Amniotic stem cell (primary cell): ENCODE measurements at places on chromosomes 4 and X.

- DNase-seq = no peak
These were observed 37.0 kb downstream of the HPGDS start for GRCh38 chr4:94305466-94306225.

GRCh38 chr4:104616401-104616820, 121.7 kb upstream of the CXXC4 start:
- no peak for DNase-seq

DNA sequence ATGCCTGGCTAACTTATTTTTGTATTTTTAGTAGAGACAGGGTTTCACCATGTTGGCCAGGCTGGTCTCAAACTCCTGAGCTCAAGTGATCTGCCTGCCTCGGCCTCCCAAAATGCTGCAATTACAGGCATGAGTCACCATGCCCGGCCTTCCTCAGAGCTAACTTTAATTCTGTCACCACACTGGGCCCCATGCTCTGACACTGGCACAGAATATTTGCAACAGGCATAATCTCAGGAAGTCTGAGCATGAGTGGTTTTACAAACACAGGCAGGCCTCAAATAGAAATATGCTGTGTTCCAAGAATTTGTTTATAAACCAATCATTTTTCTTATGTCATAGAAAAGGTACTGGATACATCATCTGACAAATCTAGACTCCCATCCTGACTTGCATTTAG, 32.7 kb upstream of the FAM9C start:
- no peak for DNase-seq

DNA sequence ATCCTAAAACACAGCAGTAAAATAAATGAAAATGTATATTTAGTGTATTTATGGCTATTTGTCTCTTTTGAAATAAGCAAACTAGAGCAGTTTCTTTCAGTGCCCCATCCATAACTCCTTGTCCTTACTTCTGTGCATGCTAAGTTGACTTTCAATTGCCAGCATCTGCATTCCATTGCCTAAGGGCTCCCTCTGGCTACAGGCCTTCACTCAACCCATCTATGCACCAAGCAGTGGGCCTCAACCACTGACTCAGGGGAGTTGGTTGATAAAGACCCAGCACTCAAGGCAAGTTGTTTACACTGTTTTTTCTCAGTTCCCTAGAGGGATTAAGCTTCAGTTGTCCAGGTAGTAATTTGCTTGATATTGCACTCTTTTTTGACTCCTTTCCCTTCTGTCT, 265.7 kb downstream of the IQCM start:
- DNase-seq = no peak

- DNase-seq = no peak
These were observed 6.1 kb upstream of the PDHA2 start for GRCh38 chr4:95833711-95834194.

- DNase-seq = no peak
These were observed 22.1 kb downstream of the SLIT2 start for GRCh38 chr4:20273793-20274192.

- DNase-seq = no peak
These were observed 7.4 kb downstream of the ACOX3 start for GRCh38 chr4:8433136-8433535.
